Neural progenitor cell (in vitro differentiated cells): ENCODE measurements at places on chromosomes 5 and 9. TPM values are rescaled to one million over a fixed set of nuclear protein-coding genes. Genes with fewer than 3 reads are reported as not detected.

DNA sequence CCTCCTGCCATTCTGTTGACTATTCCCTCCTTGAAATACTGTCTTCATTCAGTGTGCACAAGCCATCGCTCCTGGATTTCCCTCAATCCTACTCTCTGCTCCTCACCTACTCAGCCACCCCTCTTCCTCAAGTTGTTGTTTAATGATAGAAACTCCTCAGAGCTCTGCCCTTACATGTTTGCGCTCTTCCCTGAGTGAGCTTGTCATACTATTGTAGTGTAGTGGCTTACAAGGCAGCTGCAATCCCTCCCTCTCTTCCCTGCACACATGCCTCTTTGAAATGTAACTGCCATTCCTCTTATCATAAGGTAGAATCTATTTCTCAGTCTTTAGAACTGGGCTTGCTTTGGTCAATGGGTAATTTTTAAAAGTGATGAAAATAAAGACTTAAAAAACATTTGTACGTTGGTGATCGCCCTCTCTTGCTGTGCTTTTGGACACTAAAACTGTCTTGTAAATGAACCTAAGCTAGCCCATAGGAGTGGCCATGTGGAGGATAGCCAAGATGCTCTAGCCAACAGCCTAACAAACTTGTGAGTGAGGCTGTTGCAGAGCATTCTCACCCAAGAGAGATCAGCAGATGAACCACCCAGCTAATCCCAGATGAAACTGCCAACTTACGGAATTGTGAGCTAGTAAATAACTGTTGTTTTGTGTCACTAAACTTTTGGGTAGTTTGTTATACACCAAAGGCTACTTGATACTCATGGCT lies 18.1 kb upstream of the SMAD5 start:
- no peak for DNase-seq

DNA sequence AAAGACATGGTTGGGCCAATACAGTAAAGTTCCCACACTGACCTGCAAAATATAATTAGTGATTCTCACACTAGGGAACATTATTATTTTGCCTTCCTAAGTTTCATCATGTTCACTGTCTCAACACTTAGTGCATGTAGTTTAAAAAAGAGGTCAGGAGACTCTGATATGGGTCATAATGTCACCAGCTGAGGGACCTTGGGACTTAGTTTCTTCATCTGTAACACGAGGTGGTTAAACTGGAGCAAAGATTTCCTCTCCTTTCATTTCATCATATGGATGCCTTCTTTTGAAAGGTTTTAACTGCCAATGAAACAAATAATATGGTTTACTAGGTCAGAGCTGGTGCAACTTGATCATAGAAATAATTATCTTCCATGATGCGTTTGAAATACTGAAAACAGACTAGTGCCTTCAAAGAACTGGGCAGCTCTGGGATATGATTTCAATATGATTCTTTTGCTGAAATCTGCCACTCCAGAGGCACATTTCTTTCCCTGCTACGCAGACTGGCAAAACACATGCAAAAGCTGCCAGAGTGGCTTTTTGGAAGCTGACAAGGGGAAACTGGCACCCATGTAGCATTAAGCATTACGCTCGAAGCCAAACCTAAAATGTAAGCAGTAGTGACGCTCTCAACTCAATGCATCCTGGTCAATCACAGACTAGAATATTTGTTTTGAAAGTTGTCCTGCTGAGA lies 20.8 kb downstream of the RETREG1 start:
- DNase-seq: no peak

DNA sequence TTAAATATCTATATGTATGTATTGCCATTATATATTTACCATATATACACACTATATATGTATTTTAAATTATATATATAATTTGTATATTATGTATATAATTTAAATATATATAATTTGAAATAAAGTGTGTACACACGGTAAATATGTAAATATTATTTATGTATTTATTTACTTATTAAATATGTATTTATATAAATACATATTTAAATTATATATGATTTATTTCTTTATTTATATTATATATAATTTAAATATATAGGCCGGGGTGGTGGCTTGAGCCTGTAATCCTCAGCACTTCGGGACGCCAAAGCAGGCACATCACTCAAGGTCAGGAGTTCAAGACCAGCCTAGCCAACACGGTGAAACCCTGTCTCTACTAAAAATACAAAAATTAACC lies 31.3 kb upstream of the LHFPL2 start:
- DNase-seq: no peak

DNA sequence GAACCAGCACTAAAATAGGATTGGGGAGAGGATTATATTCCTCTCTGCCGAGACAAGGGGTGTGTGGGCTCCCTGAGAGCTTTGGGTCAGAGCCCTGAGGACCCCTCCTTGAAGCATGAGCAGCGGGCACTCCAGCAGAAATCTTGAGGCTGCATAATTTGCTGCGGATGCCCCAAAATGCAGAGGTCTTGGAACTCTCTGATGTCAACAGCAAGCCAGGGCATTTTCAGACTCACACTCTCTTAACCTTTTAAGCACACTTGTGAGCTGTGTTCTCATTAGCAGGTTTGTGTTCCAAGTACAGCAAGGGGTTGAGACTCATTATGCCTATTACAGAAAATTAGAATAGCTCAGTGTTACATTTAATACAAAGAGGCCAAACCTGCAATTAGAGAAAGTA lies 513.0 kb upstream of the ADAMTS16 start:
- DNase-seq: no peak

The GOLGA1 gene
- 9.5 and 17.8 TPM in 2 replicates for total RNA-seq
